ENCODE measurements at places on chromosomes 16 and 17. TPM values are rescaled to one million over a fixed set of nuclear protein-coding genes. Genes with fewer than 3 reads are reported as not detected.

DNA sequence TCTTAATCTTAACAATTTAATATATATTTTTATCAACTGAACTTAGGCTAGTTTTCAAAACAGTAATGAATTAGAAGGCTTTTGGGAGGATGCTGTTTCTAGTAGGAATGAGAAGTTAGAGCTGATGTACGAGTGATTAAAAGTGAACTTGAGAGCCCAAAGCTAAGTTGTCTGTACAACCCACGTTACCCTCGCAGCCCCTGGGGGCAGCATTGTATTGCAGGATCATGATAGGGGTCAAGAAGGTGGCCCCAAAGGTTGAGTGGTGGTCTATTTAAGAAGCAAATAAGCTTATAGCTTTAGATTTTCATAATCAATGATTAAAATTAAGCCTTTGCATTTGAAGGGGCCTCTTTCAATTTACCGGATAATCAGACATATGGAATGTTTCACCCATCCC, 33.7 kb upstream of the ALDH3A2 start:
- no peaks in the 10 kb centered on the region for H3K4me1 ChIP-seq
- H3K4me3 ChIP-seq: no peak overlapping the region
- H3K36me3 ChIP-seq: no peaks in the 10 kb centered on the region
- no peak for DNase-seq
- H3K27ac ChIP-seq: no peak overlapping the region
- H3K27me3 ChIP-seq: no peaks in the 10 kb centered on the region

RAPGEFL1 gene
- 10.6 TPM for total RNA-seq

HOXB5 gene
- total RNA-seq: 2.9 TPM

- H3K4me3 ChIP-seq: peak overlapping the region; percentile 32
- DNase-seq: peak; percentile 13
- H3K4me1 ChIP-seq: peaks cover 25% of the 10 kb centered on the region
- peaks cover 17% of the 10 kb centered on the region for H3K27me3 ChIP-seq
Measured at GRCh38 chr17:2776589-2777241, 19.5 kb upstream of the RAP1GAP2 start.

DNA sequence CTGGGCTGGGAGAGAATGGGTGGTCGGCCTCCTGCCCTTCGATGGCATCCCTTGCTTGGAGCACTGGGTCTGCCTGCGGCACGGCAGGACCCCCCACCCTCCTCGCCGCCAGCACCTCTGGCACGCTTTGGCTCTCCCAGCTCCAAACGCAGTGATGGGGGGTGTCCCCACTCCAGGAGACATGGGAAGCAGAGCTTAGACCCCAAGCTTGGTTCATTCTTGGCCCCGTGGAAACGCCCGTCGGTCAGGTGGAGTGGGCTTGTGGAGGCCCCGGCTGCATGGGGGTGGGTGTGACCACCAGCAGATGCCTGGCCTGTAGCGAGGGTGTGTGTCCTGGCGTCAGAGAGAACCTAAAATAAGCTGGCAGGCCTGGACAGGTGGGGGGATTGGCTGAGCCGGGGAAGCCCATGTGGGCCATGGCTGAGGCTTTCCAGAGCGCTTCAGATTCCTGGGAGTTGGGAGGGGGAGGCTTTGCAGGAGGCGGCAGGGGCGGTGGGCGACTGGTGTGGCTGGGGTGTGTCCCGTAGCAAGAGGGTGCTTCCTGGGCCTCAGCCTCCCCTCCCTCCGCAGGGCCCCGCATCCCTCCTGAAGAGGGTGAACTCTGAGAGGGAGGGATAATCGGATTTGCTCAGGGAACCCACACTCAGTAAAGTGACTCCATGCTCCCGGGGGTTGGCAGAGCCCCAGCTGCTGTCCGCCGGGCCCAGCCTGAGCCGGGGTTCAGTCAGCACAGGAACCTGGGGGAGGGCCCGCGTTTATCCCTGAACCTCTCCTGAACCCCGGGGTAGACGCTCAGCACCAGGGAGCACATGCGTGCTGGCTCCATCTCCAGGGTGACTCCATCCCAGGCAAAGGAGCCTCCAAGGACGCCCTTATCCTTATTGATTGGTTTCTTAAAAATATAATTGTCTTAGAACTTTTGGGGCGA, 3.4 kb downstream of the CACNA1H start:
- H3K27ac ChIP-seq: no peak overlapping the region
- DNase-seq: no peak
- H3K4me3 ChIP-seq: no peak overlapping the region

DNA sequence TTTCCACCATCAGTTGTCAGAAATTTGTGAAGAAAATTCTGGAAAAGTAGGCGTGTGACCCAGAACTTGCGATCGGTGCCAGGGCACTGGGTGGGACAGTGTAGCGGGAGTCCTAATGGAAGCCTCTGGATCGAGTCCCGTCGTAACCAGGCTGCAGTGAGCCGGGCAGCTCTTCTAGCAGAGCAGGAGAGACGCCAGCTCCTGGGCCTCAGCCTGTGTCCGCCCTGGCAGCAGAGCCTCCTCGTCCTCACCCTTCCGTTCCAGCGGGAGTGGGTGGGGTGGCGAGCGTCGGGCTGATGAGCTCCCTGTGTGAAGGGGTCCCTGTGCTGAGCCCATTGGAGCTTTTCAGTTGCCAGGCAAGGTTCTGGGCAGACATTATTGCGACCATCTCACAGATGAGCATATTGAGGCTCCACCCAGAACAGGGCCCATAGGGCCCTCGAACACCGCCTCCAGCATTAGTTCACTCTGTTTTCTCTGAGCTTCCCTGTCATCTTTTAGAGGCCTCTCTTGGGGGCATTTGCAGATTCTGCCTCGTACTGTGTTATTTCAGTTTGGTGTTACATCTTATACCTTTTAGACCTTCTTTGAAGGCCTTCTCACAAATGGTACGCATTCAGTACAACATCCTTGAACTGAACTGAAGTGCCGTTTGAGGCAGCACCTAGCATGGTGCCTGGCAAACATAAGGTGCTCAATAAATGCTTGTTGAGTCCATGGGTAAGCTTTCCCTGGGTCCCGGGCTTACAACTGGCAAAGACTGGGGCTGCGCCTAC, 207.1 kb upstream of the CIBAR2 start:
- no peak overlapping the region for H3K4me3 ChIP-seq
- no peak for DNase-seq
- no peak overlapping the region for H3K27ac ChIP-seq
- H3K27me3 ChIP-seq: no peaks in the 10 kb centered on the region

SPN gene
- 3.3 TPM for total RNA-seq

- no peaks in the 10 kb centered on the region for H3K27me3 ChIP-seq
- no peaks in the 10 kb centered on the region for H3K36me3 ChIP-seq
- H3K4me1 ChIP-seq: no peaks in the 10 kb centered on the region
- H3K27ac ChIP-seq: no peak overlapping the region
Measured at GRCh38 chr17:51133365-51133764, 12.7 kb upstream of the SPAG9 start.

DNA sequence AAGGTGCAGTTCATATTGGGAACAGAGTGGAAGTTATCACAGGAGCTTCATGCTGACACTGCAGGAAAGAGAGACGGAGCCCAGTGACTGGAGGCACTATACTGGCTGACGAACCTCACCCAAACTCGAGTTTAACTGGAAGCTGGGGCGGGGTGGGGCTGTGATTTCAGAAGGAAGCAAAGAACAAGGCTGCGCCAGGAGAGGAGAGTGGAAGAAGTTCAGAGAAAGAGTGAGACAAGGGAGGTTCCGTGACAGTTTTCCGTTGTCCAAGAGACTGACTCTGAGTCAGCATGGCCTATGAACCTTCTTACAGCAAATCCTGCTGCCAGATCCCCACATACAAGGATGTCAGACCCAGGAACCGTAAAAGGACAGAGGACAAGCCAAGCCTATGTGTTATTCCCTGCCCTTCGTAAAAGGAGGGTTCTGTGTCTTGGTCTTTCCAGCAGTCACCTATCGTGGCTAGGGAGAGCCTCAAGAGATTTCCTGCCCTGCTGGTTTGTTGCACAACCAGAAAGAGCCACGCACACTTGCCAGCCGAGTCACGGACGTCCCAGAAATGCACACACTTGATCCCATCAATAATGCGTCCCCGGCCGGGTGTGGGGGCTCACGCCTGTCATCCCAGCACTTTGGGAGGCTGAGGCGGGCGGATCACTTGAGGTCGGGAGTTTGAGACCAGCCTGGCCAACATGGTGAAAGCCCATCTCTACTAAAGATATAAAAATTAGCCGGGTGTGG, 5.1 kb downstream of the PITPNA start:
- H3K4me1 ChIP-seq: peaks cover 69% of the 10 kb centered on the region
- H3K4me3 ChIP-seq: no peak overlapping the region
- H3K36me3 ChIP-seq: peaks cover 41% of the 10 kb centered on the region
- peak overlapping the region; percentile 29 for H3K27ac ChIP-seq
- no peaks in the 10 kb centered on the region for H3K27me3 ChIP-seq

DNAI2 gene
- 6.4 TPM for total RNA-seq

DNA sequence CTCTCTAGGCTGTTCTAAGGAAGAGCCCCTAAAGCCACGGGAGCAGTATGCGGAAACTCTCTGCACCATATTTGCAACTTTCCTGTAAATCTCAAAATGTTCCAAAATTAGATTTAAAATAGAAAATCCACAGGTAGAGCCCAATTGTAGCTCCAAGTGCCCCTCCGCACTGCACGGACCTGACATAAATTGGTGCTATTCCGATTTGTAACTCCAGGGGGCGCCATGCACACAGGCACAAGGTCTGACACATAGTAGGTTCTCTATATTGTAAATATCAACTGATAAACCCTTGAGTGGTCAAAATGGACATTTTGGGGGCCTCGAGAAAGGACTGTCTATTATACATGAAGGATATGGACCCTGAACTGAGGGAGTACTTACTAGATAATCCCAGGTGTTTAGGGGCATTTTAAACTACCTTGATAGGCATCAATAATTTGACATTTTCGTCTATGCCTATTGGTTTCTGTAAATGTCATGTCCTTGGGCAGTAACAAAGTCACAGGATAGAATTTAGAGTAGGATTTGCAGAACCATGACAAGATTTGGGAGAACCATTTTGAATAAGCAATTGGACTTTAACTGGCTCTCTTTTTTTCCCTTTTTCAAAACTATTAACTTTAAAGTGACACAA, 36.6 kb upstream of the TMEM132E start:
- peaks cover 19% of the 10 kb centered on the region for H3K27me3 ChIP-seq
- H3K4me3 ChIP-seq: no peak overlapping the region
- H3K4me1 ChIP-seq: no peaks in the 10 kb centered on the region

DNA sequence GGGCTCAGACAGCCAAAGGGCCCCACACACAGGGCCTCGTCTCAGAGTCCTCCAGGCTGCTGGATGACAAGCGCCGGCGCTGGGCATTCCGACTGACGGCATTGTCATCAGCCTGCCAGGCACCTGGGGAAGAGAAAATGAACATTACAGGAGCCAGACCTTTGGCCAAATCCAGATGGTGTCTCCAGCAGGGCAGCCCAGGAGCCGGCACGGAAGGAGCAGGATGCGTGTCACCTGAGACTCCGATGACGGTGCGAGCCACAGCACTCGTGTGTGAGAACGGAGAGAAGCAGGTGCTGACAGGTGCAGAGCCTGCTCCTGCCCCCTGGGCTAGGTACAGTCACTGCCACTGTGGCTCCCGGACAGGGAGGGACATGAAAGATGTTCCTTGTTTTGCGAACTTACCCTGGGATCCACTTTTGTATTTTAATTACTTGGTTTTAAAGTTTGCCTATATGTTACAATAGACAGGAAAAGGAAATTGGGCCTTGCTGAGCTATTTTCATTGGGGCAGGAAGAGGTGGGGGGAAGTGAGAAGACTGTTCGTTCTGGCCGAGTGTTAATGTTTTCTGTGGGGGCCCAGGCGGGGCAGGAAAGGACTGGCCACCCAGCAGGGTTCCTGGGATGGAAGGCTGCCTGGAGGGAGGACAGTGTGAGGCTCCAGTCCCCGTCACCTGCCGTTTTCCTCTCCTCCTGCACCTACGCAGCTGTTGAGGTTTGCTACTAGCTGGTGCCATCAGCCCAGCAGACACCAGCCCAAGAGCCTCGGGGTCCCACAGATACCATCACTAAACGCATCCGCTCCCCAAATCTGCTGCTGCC, 4.4 kb upstream of the FOXJ1 start:
- H3K36me3 ChIP-seq: peaks cover 51% of the 10 kb centered on the region
- peak overlapping the region; percentile 6 for H3K27ac ChIP-seq
- H3K4me1 ChIP-seq: peaks cover 50% of the 10 kb centered on the region

HASPIN gene
- total RNA-seq: 1.3 TPM

GRCh38 chr17:81376946-81377714, 18.1 kb upstream of the BAHCC1 start:
- DNase-seq: no peak
- H3K36me3 ChIP-seq: peaks cover 11% of the 10 kb centered on the region
- H3K27ac ChIP-seq: no peak overlapping the region
- no peak overlapping the region for H3K4me3 ChIP-seq

- peaks cover 48% of the 10 kb centered on the region for H3K36me3 ChIP-seq
- H3K4me3 ChIP-seq: no peak overlapping the region
- H3K27ac ChIP-seq: no peak overlapping the region
- no peaks in the 10 kb centered on the region for H3K27me3 ChIP-seq
- H3K4me1 ChIP-seq: peaks cover 62% of the 10 kb centered on the region
Measured at GRCh38 chr16:70746040-70746707, 54.8 kb downstream of the VAC14 start.

DNA sequence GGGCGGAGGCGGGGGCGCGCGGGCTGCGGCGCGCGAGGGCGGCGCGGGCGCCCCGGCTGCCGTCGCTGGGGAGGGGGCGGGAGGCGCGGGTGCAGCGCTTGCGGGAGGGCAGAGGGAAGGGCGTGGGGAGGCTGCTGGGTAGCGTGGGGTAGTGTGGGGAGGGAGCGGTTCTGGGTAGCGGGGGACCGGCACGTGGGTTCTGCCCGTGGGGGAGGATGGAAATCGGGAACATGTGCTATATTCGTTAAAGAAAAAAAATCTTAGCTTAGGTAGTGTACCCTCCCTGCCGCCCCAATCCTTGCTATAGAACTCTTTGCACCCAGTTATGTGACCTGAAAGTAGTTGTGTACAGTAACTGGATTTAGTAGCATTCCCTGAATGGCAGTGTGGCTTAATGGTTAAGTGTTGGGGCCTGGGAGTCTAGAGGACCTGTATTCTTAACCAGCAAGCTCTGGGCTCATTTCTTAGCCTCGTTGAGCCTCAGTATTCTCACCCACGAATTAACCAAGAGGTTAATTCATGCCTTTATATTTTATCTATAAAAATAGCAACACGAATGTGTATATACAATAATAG, 646 bp downstream of the RABEP1 start:
- no peaks in the 10 kb centered on the region for H3K27me3 ChIP-seq
- H3K4me3 ChIP-seq: peak overlapping the region; percentile 64
- H3K4me1 ChIP-seq: no peaks in the 10 kb centered on the region
- H3K27ac ChIP-seq: no peak overlapping the region
- DNase-seq: no peak
- H3K36me3 ChIP-seq: no peaks in the 10 kb centered on the region

RANBP10 gene
- 8.2 TPM for total RNA-seq

- no peak overlapping the region for H3K27ac ChIP-seq
- peaks cover 16% of the 10 kb centered on the region for H3K4me1 ChIP-seq
- no peak for DNase-seq
- no peak overlapping the region for H3K4me3 ChIP-seq
- no peaks in the 10 kb centered on the region for H3K27me3 ChIP-seq
Measured at GRCh38 chr16:19715566-19715965, 2.5 kb downstream of the KNOP1 start.

DNA sequence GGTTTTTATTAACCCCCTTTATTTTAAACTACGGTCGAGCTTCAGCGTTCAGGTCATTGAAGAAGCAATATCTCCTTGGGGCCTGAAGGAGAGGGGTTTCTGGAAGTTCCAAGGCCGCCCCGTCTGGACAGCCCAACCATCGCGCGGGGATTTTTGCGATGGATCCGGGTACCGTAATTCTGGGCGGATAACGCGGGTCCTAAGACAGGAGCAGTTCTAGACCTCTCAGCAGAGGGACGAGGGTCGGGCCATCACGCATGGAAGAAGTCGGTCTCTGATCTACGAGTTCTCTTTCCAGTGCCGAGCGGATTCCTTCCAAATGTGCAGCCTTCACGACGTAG, 3.6 kb downstream of the BORCS6 start:
- no peaks in the 10 kb centered on the region for H3K36me3 ChIP-seq
- H3K4me3 ChIP-seq: peak overlapping the region; percentile 94
- peaks cover 42% of the 10 kb centered on the region for H3K4me1 ChIP-seq
- peak overlapping the region; percentile 100 for H3K27ac ChIP-seq

GRCh38 chr16:73921295-73921694, 375.3 kb upstream of the PSMD7 start:
- no peak for DNase-seq
- no peaks in the 10 kb centered on the region for H3K4me1 ChIP-seq
- H3K27me3 ChIP-seq: no peaks in the 10 kb centered on the region

Data from spinal cord (tissue), 10 donors.